ENCODE measurements at places on chromosomes 5 and 9. TPM values are rescaled to one million over a fixed set of nuclear protein-coding genes. Genes with fewer than 3 reads are reported as not detected.
A peak's percentile ranks its signal among the peaks of the same experiment; 100 is the strongest.

Gene ECM2
- 0.17 TPM for total RNA-seq

DNA sequence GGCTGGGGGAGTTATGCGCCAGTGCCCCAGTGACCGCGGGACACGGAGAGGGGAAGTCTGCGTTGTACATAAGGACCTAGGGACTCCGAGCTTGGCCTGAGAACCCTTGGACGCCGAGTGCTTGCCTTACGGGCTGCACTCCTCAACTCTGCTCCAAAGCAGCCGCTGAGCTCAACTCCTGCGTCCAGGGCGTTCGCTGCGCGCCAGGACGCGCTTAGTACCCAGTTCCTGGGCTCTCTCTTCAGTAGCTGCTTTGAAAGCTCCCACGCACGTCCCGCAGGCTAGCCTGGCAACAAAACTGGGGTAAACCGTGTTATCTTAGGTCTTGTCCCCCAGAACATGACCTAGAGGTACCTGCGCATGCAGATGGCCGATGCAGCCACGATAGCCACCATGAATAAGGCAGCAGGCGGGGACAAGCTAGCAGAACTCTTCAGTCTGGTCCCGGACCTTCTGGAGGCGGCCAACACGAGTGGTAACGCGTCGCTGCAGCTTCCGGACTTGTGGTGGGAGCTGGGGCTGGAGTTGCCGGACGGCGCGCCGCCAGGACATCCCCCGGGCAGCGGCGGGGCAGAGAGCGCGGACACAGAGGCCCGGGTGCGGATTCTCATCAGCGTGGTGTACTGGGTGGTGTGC is at the start of gene RXFP3:
Gene RXFP3 (plus strand): TSS at position 6 of the 636 bp plus-strand sequence. CDS start 355 bp downstream, at position 361.
- DNase-seq = no peak

- no peak for DNase-seq
These were observed 93.3 kb upstream of the CDKN2B start for GRCh38 chr9:22102146-22103053.

Gene CTXN3
- total RNA-seq = not detected

GRCh38 chr5:35922468-35922867 is 16.0 kb downstream of the CAPSL start:
- no peak for DNase-seq

GRCh38 chr9:38344566-38345324 is 47.8 kb upstream of the ALDH1B1 start:
- DNase-seq = no peak

GRCh38 chr9:10260501-10260900 is 352.3 kb downstream of the PTPRD start:
- no peak for DNase-seq

DNA sequence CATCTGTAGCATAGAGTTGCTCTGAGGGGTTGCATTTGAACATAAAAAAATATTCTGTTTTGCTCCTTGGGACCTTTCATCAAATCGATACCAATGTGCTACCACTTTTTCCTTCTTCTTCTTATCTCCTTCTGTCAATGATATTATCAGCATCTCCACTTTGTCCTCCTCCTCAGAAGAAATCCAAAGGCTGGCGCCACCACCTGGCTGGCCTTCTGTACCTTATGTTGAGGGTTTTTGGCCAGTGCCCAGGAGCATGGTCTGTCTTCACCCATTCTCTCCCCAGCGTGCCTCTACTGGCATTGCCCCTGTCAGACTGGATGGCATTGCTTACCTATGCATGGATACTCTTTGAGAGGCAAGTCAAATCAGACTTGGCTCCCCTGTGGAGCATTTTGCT is 167.2 kb downstream of the CFAP90 start:
- no peak for DNase-seq

GRCh38 chr9:21715408-21715807 is 87.0 kb upstream of the MTAP start:
- no peak for DNase-seq

GRCh38 chr5:141763541-141763940 is 81.5 kb upstream of the ARAP3 start:
- no peak for DNase-seq

Gene DBH
- total RNA-seq = not detected

DNA sequence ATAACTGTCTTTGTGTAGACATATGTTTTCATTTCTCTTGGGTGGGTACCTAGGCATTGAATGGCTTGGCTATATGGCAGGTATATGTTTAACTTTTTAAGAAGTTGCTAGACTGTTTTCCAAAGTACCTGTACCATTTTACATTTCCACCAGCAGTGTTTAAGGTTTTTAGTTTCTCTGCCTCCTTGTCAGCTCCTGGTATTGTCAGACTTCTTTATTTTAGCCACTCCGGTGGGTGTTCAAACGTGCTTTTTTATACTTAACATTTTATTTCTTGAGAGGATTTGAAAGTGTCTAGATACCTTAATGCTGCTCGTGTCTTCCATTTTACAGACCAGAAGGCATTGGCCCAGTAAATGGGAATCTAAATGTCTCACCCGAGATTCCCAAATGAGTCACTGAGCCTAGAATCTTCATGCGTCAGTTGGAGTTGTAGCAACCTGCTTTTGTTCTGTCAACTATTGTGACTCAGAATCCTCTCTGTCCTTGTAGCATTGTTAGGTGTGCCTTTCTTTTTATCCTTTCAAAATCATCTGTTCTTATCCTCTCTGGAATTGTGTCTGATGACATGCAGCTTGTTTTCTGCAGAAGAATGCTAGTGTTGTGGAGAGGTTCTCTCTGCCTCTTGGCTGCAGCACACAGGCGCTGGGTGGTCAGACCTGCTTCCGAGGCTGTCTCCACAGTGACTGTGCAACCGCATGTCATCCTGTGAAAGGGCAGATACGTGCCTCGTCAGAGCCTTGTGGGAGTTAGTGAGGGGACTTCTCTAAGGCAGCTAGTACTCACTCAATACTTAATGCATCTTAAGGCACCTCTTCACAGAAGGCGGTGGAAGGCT is 291.8 kb downstream of the AOPEP start:
- peak; percentile 95 for DNase-seq

- DNase-seq = no peak
These were observed 85.7 kb downstream of the SLC1A1 start for GRCh38 chr9:4575997-4576396.

GRCh38 chr9:19598722-19599121 is 189.9 kb downstream of the ACER2 start:
- no peak for DNase-seq

Gene PCDHGA8
- total RNA-seq = 0.61 TPM
